Lung (tissue), 17 donors: ENCODE measurements at places on chromosomes 3 and 15. TPM values are rescaled to one million over a fixed set of nuclear protein-coding genes. Genes with fewer than 3 reads are reported as not detected.

Gene ACTR8
- polyA plus RNA-seq: 12.4 TPM

Gene SNURF
- 2.2 TPM for polyA plus RNA-seq

Gene ACAN
- 0.50 TPM for polyA plus RNA-seq

Gene IQCF5
- not detected for polyA plus RNA-seq

DNA sequence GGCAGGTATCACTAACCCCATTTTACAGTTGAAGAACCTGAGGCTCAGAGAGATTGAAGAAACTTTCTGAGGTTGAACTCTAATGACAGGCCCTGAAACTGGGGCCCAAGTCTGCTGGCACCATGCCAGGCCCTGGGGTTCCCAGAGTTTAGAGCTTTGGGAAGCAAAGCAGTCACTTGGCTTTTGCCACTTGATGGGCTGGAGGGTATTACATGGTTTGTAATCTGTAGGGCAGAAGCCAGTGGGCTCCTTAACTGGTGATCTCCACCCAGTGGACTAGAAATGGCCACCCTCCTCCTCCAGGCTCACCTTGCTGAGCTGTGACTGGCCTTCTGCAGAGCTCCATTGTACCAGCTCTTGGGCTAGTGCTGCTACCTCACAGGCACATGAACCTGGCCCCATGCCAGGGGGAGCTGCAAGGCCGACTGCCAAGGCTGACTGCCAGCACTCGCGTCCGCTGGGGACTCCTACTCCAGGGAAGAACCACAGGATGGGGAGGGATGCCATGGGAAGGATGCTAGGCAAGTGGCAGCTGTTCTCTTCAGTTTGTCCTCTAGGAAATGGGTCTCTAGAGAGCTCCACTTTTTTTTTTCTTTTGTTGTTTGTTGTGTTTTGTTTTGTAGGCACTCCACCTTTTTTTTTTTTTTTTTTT, 104.8 kb downstream of the ETFA start:
- peak; percentile 83 for DNase-seq

GRCh38 chr3:52892625-52893311, 4.6 kb downstream of the STIMATE start:
- DNase-seq: no peak

DNA sequence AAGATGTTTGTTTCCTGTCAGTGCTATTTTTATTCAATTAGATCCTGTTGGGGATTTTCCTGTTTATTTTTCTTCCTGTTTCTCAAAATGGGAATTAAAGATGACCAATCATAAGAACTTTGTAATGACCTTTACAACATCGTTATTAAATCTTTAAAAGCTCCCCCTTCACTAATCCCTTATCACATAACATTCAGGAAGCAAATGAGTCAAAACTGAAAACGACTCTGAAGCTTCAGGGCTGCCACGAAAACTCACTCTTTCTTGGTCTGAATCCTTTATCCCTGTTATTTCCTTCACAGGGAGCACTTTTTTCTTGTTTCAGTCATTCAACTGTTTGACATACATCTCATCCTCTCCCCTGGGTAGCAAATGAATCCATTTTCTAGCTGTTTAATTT, 75.8 kb upstream of the MB21D2 start:
- no peak for DNase-seq

GRCh38 chr3:14460342-14461005, 58.1 kb downstream of the SLC6A6 start:
- DNase-seq: peak; percentile 66

GRCh38 chr3:175672119-175672689, 813.1 kb downstream of the NAALADL2 start:
- DNase-seq: peak; percentile 98

DNA sequence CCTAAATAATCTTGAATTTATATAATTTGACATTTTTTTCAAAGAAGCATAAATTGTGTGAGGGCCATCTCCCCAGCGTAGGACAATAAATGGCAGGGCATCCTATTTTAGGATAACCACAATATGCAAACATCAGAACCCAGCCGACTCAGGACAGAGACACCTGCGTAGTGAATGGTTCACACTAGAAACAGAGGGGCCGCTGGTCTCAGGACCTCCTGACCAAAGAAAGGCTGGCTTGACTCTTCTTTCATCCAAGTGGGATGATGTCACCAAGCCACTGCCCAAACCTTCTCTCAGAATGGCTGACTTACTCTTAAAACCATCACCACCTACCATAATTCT, 162.1 kb downstream of the FOXP1 start:
- DNase-seq: no peak

DNA sequence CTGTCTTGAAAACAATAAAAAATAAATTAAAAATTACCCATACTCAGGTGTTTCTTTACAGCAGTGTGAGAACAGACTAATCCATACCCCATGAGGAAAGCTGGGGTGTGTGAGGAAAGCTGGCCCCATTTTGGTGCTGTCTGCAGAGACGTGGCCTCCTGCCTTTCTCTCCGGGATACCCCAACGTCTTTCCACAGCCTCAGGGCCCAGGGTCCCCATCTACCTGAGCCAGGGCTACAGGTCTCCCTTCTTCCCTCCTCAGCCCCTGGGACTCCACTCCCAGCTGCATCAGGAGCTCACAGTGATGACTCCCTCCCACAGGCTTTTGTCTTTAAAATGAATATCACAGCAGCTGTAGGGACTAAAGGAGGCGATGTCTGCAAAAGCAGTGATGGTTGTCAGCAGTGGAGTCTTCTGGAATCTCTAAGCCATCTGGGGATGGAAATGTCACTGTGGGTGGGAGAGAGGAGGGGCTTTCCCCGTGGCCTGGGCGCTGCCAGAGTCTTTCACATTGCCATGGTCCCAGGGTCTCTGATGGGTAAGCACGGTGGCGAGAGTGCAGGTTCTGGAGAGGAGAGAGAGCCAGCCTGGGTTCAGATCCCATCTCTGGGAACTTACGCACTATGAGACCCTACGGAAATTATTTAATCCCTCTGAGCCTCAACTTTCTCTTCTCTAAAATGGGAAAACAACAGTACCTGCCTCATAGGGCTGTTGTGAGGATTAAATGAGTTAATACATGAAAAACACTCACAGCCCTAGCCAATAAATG, 259.3 kb downstream of the PLCL2 start:
- DNase-seq: no peak

GRCh38 chr15:84800365-84800806, 16.8 kb upstream of the ALPK3 start:
- DNase-seq: no peak

- DNase-seq: no peak
Measured at GRCh38 chr15:101293122-101293521, 1.9 kb downstream of the SNRPA1 start.

- no peak for DNase-seq
Measured at GRCh38 chr3:64501298-64501906, 186.4 kb downstream of the ADAMTS9 start.

- DNase-seq: no peak
Measured at GRCh38 chr3:136982520-136983138, 24.8 kb downstream of the IL20RB start.
